Small intestine (tissue), 16 donors: ENCODE measurements at places on chromosomes 16 and 17. TPM values are rescaled to one million over a fixed set of nuclear protein-coding genes. Genes with fewer than 3 reads are reported as not detected.

GRCh38 chr16:86019446-86020047 lies 120.6 kb downstream of the IRF8 start:
- no peak for DNase-seq

DNA sequence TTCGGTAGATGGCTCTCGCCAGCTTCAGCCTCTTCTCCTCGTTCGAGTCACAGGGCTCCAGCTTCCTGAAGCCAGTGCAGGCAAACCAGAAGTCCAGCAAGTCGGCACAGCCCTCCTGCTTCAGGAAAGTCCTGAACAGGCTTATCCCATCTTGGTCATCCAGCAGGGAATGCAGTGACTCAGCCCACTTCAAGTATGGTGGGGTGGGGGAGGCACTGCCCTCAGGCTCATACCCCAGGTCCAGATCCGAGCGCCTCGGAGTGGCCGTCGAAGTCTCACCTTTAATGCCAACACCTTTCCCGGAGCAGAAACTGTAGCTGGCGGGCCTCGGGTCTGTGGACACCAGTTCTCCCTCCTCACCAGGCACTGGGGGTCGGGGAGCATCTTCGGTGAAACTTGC lies 5.9 kb downstream of the AXIN1 start:
- DNase-seq: no peak

GRCh38 chr16:10569621-10570020 lies 10.8 kb downstream of the EMP2 start:
- DNase-seq: no peak

The HAP1 gene
- polyA plus RNA-seq: 0.21 TPM

DNA sequence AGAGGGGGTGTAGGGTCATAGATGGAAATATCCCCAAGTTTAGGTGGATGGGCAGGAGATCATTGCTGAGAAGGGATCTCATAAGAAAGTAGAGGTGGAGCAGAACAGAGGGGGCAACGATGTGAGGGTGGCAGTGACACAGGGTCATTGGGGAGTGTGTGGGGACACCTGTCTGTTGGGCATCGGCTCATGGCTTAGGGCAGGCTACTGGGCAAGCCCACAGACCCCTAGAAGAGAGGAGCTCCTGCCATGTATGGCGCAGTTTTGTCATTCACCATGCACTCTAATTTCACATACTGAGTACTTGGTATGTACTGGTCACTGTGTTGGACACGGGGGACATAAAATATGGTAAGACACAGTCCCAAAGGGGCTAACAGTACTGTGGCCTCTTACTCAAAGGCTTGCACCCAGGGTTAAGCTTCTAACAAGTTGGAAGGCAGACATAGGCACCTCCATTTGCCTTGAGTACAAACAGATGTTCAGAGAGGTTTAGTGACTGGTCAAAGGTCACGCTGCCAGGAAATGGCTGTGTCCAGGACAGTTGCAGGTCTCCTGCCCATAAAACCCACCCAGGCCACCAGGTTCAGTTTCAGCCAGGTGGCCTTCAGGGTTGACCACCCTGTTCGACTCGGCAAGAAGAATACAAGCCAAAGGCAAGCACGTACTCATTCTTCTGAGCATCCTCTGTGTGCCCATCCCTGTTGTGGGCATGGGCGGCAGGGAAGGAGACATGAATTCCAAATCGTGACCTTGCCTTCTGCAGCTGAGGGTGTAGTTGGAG lies 580.2 kb downstream of the KCNJ18 start:
- no peak for DNase-seq

DNA sequence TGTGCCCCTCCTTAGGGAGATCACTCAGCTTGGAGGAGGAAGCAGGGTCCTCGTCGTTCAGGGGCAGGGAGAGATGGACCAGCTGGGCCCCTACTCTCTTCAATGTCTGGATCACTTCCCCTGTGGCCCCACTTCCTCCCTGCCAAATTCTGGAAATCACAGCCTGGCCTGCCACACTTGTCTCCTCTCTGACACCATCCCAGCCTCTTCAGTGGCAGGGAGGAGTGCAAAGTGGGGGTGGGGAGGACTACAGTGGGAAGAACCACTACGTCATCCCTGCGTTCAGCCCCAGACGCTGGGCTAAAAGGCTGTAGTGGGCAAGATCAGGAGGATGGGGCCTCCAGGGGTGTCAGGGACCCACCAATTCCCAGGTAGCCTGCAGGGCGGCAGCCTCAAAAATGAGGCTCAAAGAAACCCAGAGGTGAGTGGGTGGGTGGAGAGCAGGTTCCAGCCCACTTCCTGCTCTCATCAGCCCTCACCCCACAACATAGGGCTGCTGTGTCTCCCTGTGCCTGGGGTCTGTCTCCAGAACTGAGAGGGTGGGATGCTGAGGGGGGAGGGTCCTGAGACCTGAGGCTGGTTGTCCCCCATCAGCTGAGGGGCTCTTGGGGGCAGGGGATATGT lies 25.0 kb upstream of the TAC4 start:
- DNase-seq: no peak

The COG4 gene
- polyA plus RNA-seq: 48.1 TPM

- DNase-seq: no peak
These were observed 7.2 kb upstream of the HSD11B2 start for GRCh38 chr16:67423611-67424260.

The NOS2 gene
- polyA plus RNA-seq: 0.78 TPM

- DNase-seq: no peak
These were observed 83.2 kb upstream of the C17orf78 start for GRCh38 chr17:37292429-37293139.

The KREMEN2 gene
- polyA plus RNA-seq: 0.54 TPM

DNA sequence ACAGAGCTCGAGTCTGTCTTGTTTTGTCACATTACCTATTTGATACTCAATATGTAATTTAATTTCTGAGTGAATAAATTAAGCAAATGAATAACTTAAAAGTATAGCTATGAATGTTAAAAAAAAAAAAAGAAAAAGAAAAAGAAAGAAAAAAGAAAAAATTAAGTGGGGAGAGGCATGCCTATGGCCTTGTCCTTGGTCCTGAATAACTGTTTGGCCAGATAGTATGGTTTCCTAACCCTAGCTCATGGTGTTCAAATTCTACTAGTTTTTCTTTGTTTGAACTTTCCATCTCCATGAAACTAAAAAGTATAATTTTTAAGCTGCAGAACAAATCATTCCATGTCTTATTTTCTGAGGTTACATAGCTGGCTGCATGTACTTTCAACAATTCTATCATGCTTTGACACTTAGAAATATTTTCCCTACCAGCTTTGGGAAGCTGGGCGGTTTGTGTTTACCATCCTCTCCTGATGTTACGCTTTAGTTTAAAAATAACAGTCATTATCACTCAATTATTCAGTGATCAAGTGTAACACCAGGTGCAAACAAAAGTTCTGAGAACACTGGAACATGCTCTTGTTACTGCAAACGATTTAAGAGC lies 31.8 kb downstream of the TOX3 start:
- DNase-seq: no peak

- DNase-seq: no peak
These were observed 255.0 kb upstream of the MYOCD start for GRCh38 chr17:12410717-12411116.

- DNase-seq: no peak
These were observed 17.1 kb downstream of the UNC45B start for GRCh38 chr17:35164716-35165115.

DNA sequence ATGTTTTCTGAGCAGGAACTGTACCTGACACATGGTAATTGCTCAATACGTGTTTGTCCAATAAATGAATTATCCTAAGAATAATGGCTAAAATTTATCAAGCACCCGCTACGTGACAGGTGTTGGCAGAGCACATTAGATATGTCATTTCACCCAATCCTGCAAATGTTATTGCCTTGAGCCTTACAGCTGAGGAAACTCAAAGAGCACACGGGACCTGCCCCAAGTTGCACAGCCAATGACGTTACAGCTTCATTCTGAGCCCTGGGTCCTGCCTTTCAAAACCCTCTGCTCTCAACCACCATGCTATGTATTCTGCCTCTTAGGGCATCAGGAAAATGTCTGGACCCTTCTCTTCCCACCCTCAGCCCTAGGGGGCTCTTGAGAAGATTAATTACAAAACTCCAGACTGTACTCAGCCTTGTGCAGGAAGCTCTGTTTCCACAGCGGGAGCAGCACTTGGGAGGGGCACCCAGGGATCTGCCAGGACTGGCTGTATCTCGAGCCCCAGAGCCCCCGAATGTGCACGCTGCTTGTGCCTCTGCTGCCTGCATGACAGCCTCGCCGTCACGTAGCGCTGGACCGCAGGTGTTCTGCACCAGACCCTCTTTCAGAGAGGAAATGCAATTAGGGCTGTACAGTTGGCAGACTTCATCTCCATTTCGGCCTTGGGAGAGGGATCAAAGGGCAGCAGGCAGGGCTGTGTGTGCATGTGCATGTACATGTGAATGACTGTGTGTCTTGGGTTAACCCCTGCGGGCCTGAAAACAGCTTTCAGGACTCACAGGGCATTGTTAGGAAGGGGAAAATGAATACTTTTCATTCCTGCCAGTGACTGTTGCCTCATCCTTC lies 71.6 kb downstream of the GPR139 start:
- DNase-seq: peak; percentile 69

GRCh38 chr17:80789356-80789902 lies 202.2 kb upstream of the CHMP6 start:
- no peak for DNase-seq

DNA sequence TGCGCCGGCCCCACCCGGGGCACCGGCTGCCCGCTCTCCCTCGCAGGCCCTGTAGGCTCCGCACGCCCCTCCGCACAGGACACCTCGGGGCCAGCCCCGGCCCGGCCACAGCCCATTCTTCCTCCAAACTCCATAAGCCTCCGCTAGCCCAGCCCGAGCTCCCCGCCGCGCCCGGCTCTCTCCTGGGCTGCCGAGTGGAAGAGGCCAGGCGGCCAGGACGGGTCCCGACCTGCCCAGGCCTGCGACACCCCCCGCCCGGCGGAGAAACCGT lies 397 bp downstream of the NCOR1 start:
- DNase-seq: no peak

DNA sequence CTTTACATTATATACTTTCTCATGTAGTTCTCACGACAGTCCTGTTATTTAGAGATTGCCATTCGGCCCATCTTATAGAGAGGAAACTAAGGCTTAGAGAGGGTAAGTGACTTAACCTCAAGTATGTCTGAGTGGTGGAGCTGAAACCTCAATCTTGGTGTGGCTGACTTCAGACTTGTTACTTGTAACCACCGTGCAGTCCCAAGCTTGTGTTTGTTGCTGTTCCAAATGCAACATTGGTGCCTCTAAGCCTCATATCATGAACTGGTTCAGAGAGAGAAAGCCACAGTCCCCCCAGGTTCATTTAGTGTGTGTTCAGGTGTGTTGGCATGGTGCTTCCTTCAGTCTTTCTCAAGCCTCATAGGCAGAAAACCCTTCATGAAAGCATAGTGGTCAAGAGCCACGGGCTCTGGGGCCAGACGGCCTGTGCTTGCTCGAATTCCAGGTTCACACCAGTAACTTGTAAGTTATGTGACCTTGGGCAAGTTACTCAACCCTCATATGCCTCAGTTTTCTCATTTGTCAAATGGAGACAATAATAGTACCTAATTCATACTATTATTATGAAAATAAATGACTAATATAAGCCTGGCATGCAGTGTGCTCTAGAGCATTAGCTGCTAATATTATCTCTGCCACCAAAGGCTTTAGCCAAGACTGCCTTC lies 39.9 kb downstream of the CDH1 start:
- no peak for DNase-seq

GRCh38 chr17:50021681-50022370 lies 26.8 kb upstream of the DLX3 start:
- DNase-seq: no peak

The KRTAP4-5 gene
- polyA plus RNA-seq: not detected
